ENCODE measurements at places on chromosomes 3 and 15.

GRCh38 chr15:70831094-70831911 is 22.7 kb downstream of the LARP6 start:
- no peak for DNase-seq

- DNase-seq = no peak
Measured at GRCh38 chr3:31055757-31056156, 161.3 kb upstream of the GADL1 start.

DNA sequence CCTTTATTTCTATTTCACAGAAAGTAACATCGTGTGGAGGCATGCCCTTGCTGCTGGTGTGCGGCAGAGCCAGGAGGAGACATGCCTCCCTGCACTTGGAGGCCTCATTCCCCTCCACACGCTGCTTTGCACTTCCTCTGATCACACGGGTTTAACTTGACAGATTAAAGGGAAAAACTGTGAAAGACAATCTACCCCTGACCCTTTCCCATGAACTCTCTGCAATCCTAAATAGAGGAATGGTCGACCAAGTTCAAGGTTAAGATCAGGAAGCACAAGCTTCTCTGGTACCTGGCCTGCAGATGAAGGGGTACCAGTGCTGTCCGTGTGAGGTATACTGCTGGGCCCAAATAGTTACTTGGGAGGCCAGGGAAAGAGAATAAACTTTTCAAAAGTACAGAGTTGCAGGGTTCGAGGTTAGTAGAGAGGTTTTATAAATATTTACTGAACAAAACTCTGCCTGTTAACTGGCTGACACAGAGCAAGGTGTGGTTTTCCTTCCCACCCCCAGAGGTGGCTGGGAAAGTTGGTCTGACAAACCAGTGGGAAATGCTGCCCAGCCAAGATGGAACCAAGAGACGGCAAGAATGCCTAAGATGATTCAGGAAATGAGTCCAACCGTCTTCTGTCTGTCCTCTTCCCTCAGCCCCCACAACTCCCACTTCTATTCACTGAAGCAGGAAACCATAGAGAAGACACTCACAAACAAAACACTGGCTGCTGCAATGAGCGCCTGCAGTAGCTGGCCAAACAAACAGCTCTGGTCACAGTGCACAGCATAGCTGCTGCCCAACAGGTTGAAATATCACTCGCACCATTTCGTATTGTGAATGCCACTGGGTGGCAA is 79.6 kb downstream of the IGF2BP2 start:
- no peak for DNase-seq

- DNase-seq = no peak
Measured at GRCh38 chr3:144968750-144969350, 997.2 kb downstream of the DIPK2A start.

GRCh38 chr3:40827942-40828688 is 303.4 kb downstream of the ZNF621 start:
- DNase-seq = no peak

GRCh38 chr15:41944313-41944940 is 27.9 kb downstream of the EHD4 start:
- DNase-seq = no peak

GRCh38 chr3:178795349-178795748 is 259.1 kb downstream of the KCNMB2 start:
- DNase-seq = no peak

All from CD4-positive, alpha-beta T cell treated with Interleukin-10 for 1 hour (primary cell).